ENCODE measurements at places on chromosomes 16 and 17. TPM values are rescaled to one million over a fixed set of nuclear protein-coding genes. Genes with fewer than 3 reads are reported as not detected.

TAC4 gene
- not detected for total RNA-seq

MEIOC gene
- not detected for total RNA-seq

SAMD14 gene
- 0.81 TPM for total RNA-seq

OSGIN1 gene
- total RNA-seq, result 14.5 TPM

KRT36 gene
- total RNA-seq, result not detected

UBB gene
- total RNA-seq, result 1,122 TPM

ACBD4 gene
- 20.4 TPM for total RNA-seq

FOXN1 gene
- total RNA-seq, result not detected

CLDN6 gene
- total RNA-seq, result not detected

EFNB3 gene
- total RNA-seq, result 0.38 TPM

ABCC12 gene
- not detected for total RNA-seq

HBM gene
- not detected for total RNA-seq

NPIPA7 gene
- 10.2 TPM for total RNA-seq

CDRT4 gene
- 9.8 TPM for total RNA-seq

ARL5C gene
- not detected for total RNA-seq

PRSS36 gene
- total RNA-seq, result 3.7 TPM

PRSS33 gene
- total RNA-seq, result not detected

C17orf78 gene
- not detected for total RNA-seq

ZSWIM7 gene
- total RNA-seq, result 16.0 TPM

DUXB gene
- total RNA-seq, result not detected

GCGR gene
- total RNA-seq, result not detected
